CD8-positive, alpha-beta memory T cell (primary cell): ENCODE measurements at places on chromosomes 3 and 15.
A peak's percentile ranks its signal among the peaks of the same experiment; 100 is the strongest.

DNA sequence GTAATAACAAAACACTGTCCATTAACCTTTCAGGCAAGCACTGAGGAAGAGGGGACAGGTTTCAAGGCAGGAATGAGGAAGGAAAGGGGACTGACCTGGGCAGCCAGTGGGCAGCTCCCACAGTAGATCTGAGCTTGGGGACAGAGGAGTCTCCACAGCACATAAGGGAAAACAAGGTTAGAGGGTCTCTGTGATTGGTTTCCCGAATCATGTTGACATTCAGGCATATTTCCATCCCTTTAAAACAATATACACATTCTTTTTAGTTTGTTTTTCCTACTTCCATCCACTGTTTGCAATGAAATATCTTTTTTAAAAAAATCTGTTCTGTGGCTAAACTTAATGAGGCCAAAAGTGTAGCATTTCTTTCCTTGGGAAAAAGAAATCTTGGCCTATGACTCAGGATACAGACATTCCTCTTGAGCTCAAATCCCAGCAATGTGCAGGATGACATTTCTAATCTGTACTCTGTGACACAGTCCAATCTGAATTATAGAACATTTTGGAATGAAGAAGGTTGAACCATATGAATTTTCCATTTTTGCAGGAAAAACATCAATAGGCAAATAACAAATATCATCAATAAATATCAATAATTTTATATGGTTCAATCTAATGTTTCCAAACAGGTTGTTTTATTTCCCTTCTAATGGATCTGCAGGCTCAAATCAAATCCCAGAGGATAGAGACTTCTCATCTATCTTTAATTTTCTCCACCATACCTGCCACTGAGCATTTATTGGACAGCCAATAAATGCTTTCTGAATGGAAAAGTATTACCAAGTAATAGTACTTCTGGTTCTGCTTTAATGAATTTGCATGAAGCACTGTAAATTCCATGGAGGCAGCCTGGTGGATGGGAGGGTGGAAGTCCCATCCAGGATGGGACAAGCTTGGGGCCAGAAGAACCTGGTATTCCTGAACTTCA, 54.1 kb downstream of the ITGB5 start:
- no peak for DNase-seq

DNA sequence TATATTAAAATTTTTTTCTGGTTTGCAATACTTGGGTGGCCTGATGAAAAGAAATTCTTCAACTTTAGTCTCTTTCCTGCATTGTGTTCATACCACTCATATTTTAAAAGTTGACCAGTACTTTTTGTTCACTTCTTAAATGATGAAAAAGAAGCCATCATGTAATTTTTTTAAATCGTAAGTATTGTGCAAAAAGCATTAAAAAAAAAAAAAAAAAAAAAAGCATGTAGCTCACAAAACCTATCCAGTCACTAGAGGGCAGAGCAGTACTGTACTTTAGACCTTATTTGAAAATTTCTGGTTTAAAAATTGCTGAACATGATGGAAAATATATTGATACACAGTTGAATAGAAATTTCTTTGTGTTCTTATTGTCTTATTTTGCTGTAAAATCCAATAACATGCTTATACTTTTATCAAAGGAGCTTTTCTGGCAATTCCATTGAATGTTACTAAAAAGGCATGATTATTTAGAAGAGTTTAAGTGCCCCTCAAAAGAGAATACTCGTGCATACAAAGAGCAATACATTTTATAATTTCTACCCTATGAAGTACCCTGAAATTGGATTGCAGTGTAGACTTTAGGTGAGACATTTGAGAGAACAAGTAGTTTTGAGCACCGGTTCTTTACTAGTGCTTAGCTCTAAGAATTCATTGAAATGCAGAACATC, 137.7 kb downstream of the BBX start:
- DNase-seq: no peak

GRCh38 chr3:25597535-25598101, 67.1 kb downstream of the TOP2B start:
- DNase-seq: no peak

DNA sequence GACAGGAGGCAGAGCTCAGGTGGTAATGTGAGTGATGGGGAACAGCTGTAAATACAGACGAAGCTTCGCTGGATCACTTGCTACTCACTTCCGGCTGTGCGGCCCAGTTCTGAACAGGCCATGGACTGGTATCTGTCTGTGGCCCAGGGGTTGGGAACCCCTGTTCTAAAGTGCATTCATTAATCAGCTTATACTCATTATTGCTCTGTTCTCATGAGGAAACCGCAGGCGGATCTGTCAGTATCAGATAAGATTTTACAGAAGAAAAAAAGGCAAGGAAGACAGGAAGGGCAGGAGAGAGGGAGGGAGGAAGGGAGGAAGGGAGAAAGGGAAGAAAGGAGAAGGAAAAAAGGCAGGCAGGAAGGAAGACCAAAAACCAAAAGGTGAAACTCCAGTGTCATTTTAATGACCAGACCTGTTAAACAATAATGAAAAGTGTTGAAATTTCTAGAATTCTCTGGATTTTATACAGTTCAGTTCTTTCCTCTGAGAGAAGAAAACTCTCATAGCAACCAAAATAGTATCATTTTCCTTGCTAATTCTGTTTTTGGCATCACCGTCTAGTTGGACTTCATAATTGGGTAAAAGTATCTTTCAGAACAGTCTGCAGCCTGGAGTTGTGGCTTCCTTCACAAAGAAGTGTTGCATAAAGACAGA, 128.0 kb upstream of the PROK2 start:
- DNase-seq: no peak

DNA sequence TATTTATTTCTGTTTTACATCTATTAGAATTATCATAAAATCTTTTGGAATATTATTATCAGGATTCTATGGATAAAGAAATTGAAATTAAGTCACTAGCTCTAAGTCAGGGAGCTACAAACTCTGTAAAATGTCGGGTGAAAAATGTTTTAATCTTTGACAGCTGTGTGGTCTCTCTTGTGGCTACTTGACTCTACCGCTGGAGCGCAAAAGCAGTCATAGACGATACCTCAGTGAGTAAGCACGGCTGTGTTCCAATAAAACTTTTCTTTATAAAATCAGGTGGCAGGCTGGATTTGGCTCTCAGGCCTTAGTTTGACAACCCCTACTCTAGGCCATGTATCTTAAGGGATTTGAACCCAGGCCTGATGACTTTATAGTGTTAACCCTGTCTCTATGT, 88.5 kb upstream of the PFN2 start:
- no peak for DNase-seq

GRCh38 chr15:69755551-69756310, 303.1 kb downstream of the RPLP1 start:
- peak; percentile 53 for DNase-seq

GRCh38 chr3:16940769-16941700, 56.3 kb downstream of the PLCL2 start:
- DNase-seq: no peak

DNA sequence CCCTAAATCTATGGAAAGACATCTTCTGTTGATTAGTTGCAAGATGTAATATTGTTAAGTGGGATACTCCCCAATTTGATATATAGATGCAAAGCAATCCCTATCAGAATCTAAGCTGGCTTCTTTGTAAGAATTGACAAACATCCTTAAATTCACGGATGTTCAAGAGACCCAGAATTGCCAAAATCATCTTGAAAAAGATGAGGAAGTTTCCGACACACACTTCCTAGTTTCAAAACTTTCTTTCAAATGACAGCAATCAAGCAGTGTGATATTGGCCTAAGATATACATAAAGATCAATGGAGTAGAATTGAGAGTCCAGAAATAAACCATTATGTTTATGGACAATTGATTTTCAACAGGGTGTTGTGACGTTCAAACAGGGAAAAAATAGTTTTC, 383.6 kb downstream of the LPP start:
- DNase-seq: no peak

GRCh38 chr3:149428087-149428486, 46.4 kb upstream of the TM4SF4 start:
- DNase-seq: no peak

DNA sequence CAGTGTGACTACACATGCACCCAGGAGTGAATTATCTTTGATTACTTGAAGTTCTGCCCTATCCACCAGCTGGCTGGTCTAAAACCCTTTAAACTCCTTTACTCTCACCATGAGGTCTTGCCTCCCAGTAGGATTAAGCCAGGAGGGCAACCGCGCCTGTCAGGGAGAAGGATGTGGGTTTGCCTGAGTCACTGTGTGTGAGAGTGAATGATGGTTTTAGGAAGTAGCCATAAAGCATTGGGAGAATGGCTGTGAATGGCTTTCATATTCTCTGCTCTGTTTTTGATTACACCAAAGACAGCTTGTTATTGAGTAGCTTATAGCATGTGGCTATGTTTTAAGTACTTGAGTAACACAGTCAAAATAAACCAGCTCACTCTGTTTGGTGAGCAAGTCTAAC, 637.7 kb upstream of the TBL1XR1 start:
- DNase-seq: no peak
